Tibial nerve (tissue), 4 donors: ENCODE measurements at places on chromosomes 2 and 18. TPM values are rescaled to one million over a fixed set of nuclear protein-coding genes. Genes with fewer than 3 reads are reported as not detected.

Gene CEP76
- 3.1 TPM for total RNA-seq

Gene KRTCAP3
- total RNA-seq: 18.1 TPM

Gene LINC00305
- total RNA-seq: not detected

Gene MYL1
- not detected for total RNA-seq

Gene ST3GAL5
- 30.9 TPM for total RNA-seq

Gene CRYGD
- total RNA-seq: not detected

Gene TBR1
- total RNA-seq: not detected

Gene REG1B
- not detected for total RNA-seq

Gene BCL2
- total RNA-seq: 79.1 TPM

Gene PROKR1
- total RNA-seq: 0.63 TPM

Gene MROH2A
- total RNA-seq: not detected

Gene GAREM2
- total RNA-seq: 3.3 TPM

Gene TDRD15
- 0.63 TPM for total RNA-seq

Gene KLHL30
- 2.1 TPM for total RNA-seq

Gene GALNT5
- total RNA-seq: 0.98 TPM

Gene SLC11A1
- 40.2 TPM for total RNA-seq

Gene SOX11
- not detected for total RNA-seq

Gene ANKMY1
- total RNA-seq: 21.2 TPM

Gene UGGT1
- 57.1 TPM for total RNA-seq

Gene TBC1D8
- total RNA-seq: 42.4 TPM

Gene DSC1
- not detected for total RNA-seq
